ENCODE measurements at places on chromosomes 7 and 10.

GRCh38 chr10:77313066-77313750 is 324.4 kb downstream of the KCNMA1 start:
- no peak for DNase-seq

GRCh38 chr10:130050721-130051120 is 59.9 kb downstream of the C10orf143 start:
- DNase-seq: no peak

DNA sequence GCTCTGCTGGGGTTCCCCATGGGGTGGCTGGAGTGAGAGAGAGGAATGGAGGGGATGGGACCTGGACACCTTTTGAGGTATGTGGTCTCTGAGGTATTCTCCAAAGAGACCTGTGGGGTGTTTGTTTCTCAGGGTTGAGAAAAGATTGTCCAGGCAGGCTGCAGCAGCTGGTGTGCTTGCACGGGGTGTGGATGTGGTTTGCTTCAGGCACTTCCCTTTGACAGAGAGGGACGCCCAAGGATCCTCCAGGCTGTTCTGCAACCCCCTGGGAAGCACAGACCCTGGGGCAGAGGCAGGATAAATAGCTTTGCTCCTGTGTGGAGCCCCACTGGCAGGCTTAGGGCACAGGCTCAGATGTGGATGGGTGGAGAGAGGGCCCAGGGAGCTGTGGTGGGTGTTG is 115.1 kb upstream of the AGK start:
- no peak for DNase-seq

GRCh38 chr7:110568388-110568787 is 522.5 kb upstream of the LRRN3 start:
- DNase-seq: no peak

DNA sequence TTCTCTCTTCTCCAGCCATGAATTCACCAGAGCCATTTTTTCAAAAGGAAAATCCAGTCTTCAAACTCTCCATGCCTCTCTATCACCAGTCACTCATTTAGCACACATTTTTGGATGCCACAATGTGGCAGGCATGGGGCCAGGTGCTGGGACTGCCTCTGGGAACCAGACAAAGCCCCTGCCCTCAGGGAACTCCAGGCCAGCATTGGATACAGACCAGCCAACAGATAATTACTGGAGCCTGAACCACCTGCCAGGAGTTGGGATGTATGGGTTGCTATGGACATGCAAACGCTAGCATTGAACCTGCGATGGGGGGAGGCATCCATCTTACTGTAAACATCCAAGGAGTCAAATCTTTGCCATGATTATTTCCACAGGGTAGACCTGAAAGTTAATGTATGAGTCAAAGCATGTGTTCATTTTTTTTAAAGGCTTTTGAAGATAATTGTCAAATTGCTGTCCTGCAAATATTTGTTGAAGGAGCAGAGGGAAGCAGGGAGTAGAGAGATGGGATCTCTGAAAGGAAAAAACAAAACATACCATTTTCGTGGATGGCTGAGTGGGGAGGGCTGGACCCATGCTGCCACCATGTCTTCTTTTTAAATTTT is 43.2 kb downstream of the SRRM3 start:
- DNase-seq: no peak

DNA sequence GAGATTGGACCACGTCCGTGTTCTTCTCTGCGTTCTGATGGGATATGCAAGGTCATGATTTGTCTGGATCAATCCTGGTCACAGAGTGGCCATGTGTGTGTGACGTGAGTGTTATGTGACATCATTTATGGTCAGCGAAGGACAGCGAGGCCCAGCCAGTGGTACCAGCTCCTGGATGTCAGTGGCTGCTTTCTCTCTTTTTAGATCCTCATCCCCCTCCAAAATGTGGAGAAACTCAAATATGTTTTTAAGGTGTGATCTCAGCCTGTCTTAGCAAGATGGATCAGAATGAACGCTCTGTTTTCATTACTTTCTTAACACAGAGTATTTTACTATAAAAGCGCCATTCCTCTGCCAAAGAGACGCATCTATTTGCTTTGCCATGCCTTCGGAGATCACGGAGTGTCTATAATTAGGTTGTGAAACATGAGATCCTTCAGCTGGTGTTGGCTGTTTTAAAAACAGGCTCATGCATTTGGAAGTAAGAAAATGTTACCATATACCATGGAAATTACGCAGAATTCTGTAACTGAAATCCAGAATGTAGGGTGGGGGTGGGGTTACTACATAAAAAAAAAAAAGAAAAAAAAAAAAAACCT is 245.5 kb upstream of the TCERG1L start:
- DNase-seq: no peak
